CD4-positive, alpha-beta T cell (primary cell): ENCODE measurements at places on chromosomes 5 and 9. TPM values are rescaled to one million over a fixed set of nuclear protein-coding genes. Genes with fewer than 3 reads are reported as not detected.

GRCh38 chr5:115179394-115180164, 9.9 kb upstream of the TRIM36 start:
- DNase-seq, result no peak

Gene CENPP
- total RNA-seq, result 4.8 TPM

Gene PCDHB8
- total RNA-seq, result not detected

DNA sequence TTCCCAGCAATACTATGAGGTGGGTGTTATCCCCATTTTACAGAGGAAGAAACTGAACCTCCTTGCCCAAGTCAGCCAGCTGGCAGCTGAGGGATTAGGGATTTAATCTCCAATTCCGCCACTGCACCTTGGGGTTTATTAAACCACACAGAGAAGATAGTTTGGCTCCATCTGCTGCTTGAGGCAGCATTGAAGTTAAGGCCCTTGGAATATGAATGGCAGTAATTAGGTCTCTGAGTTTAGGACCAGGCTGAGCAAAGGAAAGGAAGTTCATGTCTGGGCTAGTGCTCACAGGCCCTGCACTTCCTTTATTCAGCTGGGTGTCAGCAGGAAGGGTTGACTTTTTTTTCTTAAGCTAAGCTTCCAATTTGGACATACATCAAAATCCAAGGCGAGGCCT, 86.9 kb upstream of the GDNF start:
- DNase-seq, result no peak

GRCh38 chr5:3218916-3219650, 376.5 kb upstream of the IRX1 start:
- no peak for DNase-seq

Gene PCDHB6
- not detected for total RNA-seq

DNA sequence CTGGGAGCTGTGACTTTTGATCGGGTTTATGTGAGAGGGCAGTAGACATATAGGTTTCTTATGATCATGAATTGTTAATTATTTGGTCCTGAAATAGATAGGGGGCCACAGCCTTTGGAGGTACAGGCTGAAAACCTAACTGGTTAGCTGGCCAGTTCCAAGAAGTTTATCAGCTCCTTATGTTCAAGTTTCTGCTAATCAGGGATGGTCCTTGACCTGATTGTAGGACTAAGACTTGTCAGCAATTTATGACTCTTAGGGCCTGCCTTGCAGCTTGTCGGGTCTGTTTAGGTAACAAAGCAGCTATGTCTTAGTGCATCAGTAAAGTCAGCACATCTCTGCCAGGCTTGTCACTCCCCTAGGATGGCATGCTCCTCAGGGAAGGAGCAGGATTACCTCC, 151.8 kb upstream of the RUSC2 start:
- no peak for DNase-seq

Gene NFIB
- total RNA-seq, result not detected

DNA sequence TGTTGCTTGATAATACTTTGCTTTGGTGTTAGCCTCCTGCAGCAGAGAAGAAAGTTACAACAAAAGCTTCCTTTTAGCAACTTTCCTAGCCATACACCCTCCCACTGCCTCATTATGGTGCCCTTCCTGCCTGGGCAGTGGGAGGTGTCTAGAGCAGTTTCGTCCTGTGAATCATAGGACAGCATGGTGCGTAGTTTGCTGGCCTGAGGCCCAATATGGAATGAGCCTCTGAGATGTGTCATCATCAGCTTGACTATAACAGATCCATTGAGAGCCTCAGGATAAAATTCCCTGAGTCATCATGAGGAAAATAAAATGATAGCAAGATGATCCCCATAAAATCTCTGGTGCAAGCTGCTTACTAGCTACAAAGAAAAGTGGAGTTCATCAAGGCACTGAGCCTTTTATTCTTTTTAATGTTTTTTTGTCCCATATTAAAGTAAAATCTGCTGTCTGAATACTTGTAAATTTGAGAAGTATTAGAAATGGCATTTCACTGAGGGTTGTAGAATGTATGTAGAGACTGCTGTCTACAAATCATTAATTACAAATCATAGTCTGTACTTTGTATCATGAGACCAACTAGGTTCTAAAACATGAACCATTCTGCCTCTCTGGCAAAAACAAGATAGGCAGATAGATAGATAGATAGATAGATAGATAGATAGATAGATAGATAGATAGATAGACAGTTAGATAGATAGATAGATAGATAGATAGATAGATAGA, 303.0 kb upstream of the PDE4D start:
- no peak for DNase-seq
